ENCODE measurements at places on chromosomes 3 and 15.

- no peak for DNase-seq
Observed at GRCh38 chr3:32379831-32380500, 11.7 kb upstream of the CMTM7 start.

DNA sequence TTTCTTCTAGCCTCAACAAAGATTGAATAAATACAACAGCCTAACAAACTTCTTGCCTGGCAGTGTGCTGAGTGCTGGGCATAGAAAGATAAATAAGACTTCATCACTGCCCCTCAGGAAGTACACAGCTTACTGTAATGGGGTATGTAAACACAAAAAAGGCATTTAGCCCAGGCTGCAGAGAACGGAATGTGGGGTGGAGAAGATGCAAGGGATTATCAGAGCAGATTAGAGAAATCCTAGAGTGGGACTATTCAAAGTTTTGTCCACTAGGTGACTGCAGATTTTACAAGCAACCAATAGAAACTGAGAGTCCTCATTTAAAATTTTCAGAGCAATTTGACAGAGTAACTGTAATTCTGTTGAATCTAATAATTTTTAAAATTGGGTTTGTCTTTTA, 35.4 kb upstream of the TSC22D2 start:
- no peak for DNase-seq

- DNase-seq = no peak
Observed at GRCh38 chr3:175580318-175580717, 721.2 kb downstream of the NAALADL2 start.

- DNase-seq = no peak
Observed at GRCh38 chr3:98744283-98744682, 18.9 kb upstream of the ST3GAL6 start.

- DNase-seq = no peak
Observed at GRCh38 chr3:184718431-184718830, 6.6 kb upstream of the MAGEF1 start.

DNA sequence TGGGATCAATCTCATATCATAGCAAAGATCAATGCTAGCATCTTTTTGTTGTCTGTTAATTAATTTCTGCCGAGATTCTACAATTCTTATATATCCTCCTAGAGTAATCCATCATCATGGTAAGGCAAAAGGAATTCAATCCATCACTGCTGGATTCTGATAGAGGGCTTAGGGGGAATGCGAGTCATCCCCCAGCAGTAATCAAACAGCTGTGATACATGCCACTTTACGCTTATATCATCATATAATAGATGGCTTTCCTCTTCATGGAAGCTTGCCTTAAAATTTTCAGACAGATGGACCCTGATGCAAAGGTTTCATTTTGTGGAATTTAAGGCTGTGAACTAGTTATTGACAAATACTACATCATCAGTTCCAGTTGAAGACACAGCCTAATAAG, 645.9 kb downstream of the CADM2 start:
- no peak for DNase-seq

DNA sequence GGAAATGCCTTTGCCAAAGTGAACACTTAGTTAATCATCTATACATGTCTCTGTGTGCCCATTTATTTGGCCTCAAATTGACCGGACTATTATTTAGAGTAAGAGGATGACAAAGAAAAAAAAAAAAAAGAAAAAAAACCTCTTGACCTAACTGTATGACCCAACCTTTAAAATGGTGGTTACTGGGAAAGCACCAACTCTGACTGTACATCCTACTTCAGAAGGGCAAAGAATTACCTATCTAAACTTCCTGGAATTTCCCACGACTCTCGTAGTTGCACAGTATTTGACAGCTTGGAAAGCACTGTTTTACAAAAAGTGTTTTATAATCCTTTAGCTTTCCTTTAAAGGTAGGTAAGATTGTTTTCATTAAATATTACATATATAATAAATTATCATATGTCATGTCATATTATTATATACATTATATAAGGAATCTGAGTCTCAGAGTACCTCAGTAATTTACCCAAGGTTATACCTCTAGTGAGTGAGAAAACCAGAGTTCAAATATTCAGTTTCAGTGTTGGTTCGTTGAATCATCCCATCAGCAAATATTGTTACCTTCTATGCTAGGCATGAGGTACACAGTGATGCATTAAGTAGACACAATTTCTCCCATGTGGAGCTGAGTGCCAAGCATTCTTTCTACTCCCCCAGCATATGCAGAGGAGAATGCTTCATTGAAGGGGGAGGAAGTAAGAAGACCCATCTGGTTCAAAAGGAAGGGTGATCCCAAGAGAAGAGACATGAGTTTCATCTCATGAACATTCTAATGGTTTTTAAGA, 5.0 kb downstream of the BCL2A1 start:
- DNase-seq = no peak

DNA sequence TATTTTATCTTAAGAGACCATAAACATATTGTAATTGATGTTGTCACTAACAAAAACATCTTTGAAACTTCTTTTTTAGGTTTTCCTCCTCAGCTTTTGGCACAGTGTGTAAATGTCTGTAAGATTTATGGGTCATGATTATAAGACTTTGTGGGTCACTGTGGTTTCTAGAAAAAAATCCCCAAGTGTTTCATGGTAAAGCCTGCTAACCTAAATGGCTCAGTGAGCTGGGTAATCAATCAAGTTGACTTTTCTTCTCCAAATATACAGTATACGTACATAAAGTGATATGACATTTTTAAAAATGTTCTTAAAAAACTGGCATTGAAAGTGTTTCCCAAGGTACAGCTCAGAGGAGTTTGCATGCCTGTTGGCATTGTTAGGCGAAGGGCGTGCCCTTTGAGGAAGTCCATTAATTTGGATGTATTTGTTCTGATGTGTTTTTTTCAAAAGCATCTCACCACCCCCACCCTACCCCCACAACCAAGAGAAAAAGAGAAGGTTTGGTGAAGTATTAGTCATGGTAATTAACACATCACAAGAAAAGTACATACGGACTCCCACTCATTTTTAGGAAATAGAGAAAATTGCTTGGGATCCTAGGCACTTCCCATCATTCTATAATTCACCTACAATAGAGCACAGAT, 385.4 kb upstream of the LRRC3B start:
- DNase-seq = no peak

Data from hindlimb muscle (tissue), 1 donor.